ENCODE measurements at places on chromosomes 6 and 20.
A peak's percentile ranks its signal among the peaks of the same experiment; 100 is the strongest.

DNA sequence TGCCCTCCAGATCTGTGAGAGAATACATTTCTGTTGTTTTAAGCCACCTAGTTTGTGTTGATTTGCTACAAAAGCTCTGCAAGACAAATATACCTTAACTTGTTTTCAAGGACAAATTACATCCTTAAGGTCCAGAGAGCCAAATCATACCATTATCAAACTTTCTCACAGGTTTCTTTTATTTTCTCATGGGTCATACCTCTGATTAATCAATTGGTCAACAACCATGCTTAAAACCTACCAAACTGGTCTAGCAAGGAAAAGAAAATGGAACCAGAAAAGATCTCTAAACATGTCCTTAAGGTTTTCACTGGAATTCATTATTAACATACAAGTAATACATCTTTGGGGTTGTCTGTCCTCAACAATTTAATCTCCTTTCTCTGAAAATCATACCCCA lies 535.0 kb downstream of the CD83 start:
- no peak for DNase-seq

- DNase-seq, result no peak
These were observed 18.6 kb downstream of the ADTRP start for GRCh38 chr6:11760015-11760473.

DNA sequence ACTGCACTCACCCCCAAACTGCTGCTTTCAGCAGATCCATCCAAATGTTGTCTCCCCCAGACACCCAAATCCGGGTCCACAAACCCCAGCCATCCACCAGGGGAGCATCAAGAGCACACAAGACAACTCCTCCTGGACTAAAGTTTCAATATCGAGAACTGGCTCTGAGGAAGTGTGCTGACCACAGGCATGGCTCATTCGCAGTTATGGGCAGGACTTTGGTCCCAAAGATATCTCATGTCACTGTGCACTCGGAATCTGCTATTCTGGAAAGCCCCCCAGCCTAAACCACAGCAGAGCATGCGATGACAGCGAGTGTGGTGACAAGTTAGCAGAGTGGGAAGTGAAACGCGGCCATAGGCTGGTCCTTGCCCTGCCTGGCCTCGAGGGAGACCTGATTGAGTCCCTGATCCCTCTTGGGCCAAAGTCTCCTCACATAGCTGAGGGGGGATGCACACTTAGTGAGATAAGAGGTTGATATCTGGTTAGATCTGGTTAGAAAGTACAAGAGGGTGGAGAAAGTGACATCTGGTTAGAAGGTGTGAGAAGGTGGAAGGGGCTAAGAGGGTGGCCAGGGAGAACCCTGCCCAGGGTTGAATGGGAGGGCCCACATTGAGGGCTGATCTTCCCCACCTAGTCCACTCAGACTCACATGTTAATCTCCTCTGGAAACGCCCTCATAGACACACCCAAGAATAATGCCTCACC lies 149.7 kb downstream of the MRPL14 start:
- DNase-seq, result no peak

GRCh38 chr20:32909451-32909850 lies 50.7 kb downstream of the EFCAB8 start:
- DNase-seq, result no peak

GRCh38 chr6:113587078-113587699 lies 270.0 kb upstream of the MARCKS start:
- DNase-seq, result no peak

- DNase-seq, result no peak
These were observed 411.7 kb downstream of the C6orf118 start for GRCh38 chr6:164897523-164898235.

DNA sequence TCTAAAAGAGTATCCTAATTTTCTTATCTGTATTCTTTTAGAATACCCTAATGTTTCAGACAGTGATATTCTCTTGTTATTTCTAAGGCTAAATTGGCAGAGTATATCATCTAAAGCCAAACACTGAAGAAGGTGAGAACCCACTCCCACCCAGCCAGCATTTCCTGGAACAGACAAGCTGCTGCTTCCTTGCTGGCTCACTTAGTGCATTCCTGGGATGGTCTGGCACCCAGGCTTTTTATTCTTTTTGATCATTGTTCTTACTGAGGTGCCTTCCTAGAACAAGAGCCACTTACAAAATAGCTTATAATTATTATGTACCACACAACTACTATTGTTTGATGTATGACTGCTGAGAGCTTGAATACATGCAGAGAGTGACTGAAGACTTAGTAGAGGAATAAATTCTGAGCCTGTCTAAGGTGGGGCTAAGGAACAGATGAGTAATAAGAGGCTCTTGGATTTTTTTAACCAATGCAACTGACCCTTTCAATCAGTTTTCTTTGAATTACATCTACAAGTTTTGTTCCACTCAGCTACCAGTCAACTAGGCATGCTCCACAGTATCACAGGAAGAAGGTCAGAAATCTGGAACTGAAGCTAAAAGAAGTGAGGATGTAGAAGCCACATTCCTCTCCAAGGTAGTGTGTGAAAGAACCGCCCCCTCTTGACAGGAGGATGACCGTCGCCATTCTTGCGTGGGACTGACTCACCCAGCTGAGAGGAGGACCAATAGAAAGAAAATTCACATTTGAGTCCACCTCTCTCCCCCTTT lies 30.1 kb downstream of the PRPH2 start:
- no peak for DNase-seq

DNA sequence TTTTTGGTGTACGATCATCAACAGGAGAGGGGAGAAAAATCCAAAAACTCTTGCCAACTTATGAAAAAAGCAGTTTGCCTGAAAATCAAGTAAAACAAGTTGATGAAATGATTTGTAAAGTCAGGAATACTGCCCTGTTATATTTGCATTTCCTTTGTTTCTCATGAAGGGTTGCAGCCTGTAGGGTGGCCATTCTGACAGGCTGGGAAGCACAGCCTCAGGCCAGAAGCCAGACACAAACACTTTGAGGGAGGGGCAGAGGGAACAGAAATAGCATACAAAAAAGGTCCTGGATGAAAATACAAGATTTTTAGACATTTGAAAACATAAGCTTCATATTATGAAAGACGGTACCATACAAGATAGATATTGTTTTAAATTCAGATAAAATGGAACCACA lies 109.8 kb downstream of the DTNBP1 start:
- no peak for DNase-seq

- no peak for DNase-seq
These were observed 9.3 kb upstream of the TRAF3IP2 start for GRCh38 chr6:111614833-111615582.

- no peak for DNase-seq
These were observed 443.1 kb upstream of the ID4 start for GRCh38 chr6:19394051-19394450.

GRCh38 chr20:19161336-19161735 lies 51.1 kb upstream of the SLC24A3 start:
- no peak for DNase-seq

GRCh38 chr6:33672808-33673207 lies 38.7 kb downstream of the UQCC2 start:
- no peak for DNase-seq

DNA sequence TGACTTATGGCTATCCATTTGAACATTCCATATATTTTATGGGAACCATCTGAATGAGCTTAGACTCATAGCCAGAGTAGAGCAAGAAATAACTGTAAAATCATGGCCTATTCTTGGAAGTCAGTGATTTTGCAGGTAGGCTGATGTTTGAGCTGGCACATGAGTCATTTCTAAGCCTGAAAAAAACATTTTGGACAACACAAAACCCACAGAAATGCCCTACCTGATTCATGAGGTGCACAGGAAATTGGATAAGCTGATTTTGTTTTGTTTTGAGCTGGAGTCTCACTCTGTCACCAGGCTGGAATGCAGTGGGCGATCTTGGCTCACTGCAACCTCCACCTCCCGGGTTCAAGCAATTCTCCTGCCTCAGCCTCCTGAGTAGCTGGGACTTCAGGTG lies 443.0 kb downstream of the PKHD1 start:
- no peak for DNase-seq

GRCh38 chr6:63859528-63859927 lies 223.9 kb downstream of the PHF3 start:
- no peak for DNase-seq

GRCh38 chr6:163726037-163726695 lies 311.6 kb downstream of the QKI start:
- no peak for DNase-seq

DNA sequence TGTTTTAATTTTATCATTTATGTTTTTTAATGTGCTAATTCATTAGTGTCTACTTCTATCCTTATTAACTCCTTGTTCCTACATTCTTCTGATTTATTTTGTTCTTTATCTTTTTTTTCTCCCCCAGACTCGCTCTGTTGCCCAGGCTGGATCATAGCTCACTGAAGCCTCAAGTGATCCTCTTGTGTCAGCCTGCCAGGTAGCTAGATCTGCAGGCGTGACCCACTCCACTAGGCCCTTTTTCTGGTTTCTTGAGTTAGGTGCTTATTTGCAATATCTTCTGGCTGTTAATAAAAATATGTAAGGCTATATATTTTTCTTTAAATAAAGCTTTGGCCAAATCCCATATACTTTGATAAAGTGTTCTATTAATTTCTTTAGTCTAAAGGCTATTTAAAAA lies 2.8 kb downstream of the TAF11 start:
- DNase-seq, result no peak

GRCh38 chr20:46035253-46035652 lies 6.2 kb downstream of the SLC12A5 start:
- DNase-seq, result no peak

DNA sequence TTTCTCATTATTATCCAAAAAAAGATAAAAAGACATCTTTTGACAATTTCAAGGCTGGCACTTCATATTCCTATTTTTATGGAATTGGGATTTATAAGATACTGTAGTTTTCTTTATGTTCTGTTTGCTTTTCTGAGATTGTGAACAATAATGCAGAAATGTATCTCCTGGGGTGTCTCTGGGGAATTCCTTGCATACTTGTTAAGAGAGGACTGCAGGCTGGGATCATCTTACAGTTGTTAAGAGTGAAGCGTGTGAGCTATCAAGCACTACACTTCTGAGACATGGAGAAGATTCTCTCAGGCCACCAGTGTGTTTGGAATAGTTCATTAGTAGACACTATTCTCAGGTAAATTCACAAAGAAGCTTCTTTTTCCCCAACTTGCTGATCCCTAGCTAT lies 963.3 kb upstream of the GJE1 start:
- DNase-seq, result no peak

DNA sequence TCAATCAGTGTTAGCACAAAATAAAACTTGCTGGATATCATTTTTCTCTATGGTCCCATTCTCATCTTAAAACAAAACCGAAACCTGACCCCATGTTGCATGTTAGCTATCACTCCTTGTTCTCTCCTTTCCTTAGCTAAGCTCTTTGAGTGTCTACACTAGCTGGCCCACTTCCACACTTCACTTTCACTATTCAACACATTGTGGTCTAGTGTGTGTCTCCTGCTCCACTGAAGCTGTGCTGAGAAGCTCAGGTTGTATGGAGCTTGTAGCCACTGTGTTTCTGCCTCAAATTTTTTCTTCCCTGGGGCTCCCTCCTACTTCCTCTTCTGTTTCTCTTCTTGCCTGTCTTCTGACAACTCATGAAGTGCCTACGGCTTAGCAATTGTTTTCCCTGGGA lies 223.0 kb downstream of the NKAIN2 start:
- DNase-seq, result no peak

DNA sequence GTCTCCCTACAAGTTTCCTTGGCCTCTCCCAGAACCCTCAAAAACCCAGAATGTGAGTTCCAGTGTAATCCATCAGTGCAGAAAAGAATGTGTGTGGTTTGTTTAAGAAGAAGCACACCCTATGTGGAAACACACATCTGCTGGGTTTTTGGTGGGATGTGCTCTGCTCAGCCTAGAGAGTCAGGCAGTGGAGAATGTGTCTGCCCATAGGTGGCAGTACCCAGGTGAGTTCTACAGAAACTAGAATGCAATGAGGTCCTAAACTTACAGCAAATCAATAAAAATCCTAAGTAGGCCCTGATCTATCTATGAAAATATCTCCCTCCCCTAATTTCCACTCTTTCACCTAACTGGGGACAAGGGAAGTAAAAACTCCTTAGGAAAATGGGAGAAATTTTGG lies 437.3 kb downstream of the DHX35 start:
- DNase-seq, result no peak

- peak; percentile 63 for DNase-seq
These were observed 154.7 kb downstream of the JARID2 start for GRCh38 chr6:15400572-15401004.

DNA sequence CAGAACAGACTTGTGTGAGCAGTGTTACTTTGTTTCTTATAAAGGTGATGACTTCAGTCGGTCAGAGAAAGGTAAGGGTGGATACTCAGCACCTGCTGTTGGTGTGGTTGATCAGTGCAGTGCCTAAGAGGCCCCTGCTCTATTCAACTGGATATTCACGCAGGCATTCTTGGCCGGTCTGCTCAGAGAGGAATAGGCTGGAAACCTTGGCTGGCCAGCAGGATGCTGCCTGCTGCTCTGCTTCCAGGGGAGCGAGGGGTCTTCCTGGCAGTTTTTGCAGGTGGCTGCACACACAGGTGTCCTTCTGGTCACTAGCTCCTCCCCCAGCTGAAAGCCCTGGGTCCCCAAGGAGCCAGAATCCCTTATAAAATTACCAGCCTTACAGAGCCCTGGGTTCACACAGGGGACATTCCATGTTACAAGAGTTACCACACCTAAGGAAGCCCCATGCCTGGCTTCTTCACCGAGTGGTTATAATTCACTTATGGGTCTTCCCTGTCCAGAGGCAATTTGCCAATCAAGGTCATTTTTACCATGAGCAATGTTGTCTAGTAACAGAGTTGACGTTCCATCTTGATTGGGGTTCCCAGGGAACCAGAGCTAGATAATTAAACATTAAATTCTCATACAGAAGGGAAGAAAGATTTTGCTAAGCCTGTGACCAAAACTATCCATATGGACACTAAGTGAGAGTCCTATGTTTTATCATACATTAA lies 16.4 kb downstream of the SYNJ2 start:
- no peak for DNase-seq

GRCh38 chr6:83113258-83113657 lies 45.8 kb downstream of the DOP1A start:
- no peak for DNase-seq

- no peak for DNase-seq
These were observed 443.8 kb downstream of the BCKDHB start for GRCh38 chr6:80550281-80550680.

GRCh38 chr6:11798538-11798937 lies 19.9 kb upstream of the ADTRP start:
- DNase-seq, result no peak

DNA sequence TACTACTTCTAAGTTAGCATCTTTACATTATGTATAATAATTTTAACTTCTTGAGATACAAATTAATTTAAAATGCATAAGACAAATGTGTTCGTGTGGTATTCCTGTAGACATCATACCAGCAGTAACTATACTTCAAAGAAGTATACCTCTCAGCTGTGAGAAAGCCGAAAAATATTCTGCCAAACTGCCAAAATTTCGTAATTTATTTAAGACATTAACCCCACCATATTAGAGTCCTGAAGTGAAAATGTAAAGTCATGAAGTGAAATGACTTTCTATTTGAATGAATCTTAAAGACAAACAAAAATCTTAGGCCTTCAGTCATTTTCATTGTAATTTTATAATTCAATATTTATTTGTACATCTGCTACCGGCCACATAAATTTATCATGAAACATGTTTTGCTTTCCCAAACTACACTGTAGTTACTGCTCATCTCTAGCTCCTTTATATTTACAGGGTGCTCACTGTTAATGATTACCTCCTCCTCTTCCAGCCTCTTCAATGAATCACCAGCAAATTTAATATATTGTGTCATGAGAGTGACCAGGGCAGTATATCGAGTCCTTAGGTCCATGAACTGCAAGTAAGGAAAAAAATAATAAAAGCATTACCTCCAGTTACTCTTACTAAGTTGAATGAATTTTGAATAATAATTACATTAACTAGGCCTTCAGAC lies 18.5 kb downstream of the DST start:
- no peak for DNase-seq
